ENCODE measurements at places on chromosomes 4 and X.

- DNase-seq = no peak
Measured at GRCh38 chr4:136862653-136863052, 669.6 kb downstream of the PCDH18 start.

DNA sequence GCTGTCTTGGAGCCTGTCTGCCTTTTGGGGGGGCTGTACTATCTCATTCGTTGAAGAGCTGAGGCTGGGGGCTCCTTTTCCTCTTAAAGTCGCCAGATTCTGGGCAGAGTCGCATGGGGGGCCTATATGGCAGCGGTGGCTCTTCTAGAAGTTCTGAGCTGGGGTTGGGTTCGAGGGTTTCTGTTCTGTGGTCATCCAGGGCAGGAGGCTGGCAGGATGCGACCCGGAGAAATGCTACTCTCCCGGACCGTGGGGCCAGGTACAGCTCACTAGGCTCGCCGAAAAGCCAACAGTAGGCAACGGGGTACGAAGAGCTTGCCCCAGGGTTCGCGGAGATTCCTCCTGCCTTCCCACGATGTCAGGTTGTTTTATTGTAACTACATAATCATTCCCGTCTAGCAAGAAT, 1.9 kb upstream of the CITED1 start:
- no peak for DNase-seq

DNA sequence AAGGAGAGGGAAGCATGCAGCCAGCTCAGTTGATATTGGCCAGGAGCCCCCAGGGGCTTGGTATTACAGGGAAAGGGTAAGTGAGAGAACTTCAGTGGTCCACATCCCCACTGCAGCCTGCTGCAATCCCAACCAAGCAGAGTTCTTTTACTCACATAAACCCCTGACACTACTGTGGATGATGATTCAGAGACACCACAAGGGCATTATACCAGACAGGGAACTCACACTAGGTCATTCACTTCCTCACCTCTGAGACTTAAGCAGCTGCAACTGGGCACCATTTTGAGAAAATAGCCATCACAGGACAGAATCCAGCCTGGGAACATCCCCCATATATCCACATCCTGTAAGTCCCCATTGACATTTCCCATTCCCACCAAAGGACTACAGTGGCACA, 248.0 kb downstream of the INPP4B start:
- DNase-seq = no peak

- no peak for DNase-seq
Measured at GRCh38 chr4:72909461-72909860, 160.1 kb downstream of the COX18 start.

DNA sequence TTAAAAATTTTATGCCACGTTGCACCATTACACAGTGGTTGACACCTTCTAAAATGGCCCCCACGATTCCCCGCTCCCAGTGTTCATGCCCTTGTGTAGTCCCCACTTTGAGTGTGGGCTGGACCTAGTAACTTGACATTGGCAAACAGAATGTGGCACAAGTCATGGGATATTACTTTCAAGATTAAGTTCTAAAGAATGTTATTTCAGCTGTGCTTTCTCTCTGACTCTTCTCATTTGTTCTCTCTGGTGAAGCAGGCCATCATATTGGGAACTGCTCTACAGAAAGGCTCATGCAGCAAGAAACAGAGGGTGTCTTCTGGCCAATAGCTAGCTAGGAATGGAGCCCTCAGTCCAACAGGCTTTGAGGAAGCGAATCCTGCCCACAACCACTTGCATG, 67.1 kb downstream of the ATXN3L start:
- no peak for DNase-seq

DNA sequence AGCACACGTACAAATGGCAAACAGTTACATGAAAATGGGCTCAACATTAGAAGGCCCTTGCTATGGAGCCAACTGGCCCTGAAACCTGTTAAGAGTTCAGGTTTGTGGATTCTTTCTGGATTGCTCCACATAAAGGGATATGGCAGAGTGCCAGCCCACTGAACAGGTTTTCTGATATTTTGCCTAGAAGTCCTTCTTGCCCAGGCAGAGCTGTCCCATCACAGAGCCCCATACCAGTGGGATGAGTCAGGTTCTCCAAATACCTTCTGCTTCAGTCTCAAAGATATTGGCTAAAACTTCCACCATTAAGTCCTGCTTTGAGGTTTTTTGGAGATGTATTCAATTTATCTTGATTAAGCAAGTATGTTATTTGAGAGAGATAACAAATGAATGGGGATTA, 146.8 kb upstream of the IL1RAPL2 start:
- no peak for DNase-seq

DNA sequence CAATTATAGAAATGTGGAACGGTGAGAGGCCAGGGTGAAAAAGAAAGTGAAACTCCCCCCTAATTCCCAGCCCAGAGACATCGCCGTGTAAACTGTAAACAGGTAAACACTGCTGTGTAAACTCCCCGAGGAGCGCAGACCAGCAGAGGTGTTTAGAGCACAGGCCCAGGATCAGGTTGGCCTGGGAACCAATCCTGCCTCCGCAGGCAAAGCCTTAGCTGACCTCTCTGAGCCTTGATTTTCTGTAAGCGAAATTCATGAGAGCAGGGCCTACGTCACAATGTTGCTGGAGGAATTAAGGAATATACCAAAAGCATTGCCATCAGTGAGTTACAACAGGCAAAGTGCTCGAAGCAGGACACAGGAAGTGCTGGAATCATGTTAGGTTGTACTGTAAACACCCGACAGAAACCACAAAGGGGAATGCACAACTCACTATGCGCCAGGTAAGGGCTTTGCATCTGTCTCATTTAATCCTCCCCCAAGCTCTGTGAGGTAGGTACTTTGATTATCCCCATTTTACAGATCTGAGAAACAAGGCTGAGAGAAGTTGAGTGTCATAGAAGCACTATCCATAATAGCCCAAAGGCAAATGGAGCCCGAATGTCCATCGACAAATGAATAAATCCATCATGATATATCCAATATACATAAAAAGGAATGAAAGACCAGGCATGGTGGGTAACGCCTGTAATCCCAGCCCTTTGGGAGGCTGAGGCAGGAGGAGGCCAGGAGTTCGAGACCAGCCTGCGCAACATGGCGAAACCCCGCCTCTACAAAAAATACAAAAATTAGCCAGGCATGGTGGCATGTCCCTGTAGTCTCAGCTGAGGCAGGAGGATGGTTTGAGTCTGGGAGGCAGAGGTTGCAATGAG, 30.7 kb upstream of the KIAA0232 start:
- no peak for DNase-seq

- no peak for DNase-seq
Measured at GRCh38 chr4:172983631-172984030, 185.0 kb upstream of the GALNT7 start.

DNA sequence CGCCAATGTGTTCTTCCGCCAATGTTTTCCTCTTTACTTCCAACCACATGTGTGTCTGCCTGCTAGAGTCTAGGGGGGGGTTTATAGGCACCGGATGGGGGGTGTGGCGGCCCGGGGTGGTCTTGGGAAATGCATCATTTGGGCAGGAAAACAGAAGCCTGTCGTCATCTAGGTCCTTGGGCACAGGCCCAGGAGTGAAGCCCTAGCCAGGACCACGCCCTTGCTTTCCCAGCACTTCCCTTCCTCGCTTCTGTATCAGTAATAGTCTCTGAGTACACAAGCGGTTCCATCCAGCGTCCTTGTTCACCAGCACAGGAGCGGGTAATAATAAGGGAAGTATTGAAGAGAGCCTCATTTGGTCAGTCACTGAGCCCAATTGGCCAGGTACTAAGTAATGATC, 74.5 kb downstream of the QDPR start:
- no peak for DNase-seq

GRCh38 chr4:16117164-16117563, 33.3 kb upstream of the PROM1 start:
- DNase-seq = no peak

DNA sequence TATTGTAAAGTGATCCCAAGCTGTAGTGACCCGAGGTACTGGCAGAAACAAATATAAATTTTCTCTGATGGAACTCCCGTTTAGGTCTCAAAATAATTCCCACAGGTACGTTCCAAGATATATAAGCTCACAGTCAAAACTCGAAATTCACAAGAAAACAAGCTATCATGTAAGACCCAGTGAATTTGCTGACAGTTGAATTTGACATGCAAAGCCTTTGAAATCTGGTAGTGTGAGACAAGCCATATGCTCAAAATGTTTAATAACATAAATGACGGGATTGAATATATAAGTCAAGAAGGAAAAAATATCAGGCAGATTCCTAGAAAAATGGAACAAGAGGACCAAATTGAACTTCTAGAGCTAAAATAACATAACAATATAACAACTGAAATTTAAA, 252.8 kb downstream of the TMA16 start:
- no peak for DNase-seq

- no peak for DNase-seq
Measured at GRCh38 chr4:157713342-157713741, 459.5 kb downstream of the GASK1B start.

Measured in activated naive CD4-positive, alpha-beta T cell treated with anti-CD3 and anti-CD28 coated beads, Interleukin-2, amount 50 U/mL, for 72 hours (primary cell).